Jurkat, Clone E6-1 (cell line): ENCODE measurements at places on chromosomes 3 and 15.

DNA sequence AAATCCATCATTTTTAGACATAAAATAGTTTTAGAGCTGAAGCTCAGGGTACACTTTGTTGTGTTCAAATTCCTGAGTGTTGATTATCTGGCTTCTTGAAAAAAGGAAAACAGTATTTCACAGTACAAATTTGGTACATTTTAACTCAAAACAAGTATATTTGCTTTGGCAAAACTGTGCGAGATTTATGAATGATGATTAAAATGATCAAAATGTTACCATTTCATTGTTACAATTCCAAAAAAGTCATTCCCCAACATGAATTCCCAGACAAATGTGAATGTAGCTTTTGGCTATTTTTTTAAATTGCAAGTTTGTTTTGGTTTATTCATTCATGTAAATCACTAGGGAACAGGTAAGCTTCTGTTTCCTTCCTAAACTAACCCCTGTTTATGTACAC is 347.4 kb upstream of the DCBLD2 start:
- no peak for DNase-seq

GRCh38 chr3:100358413-100358812 is 23.9 kb downstream of the NIT2 start:
- no peak for DNase-seq

GRCh38 chr15:92810418-92811138 is 89.5 kb upstream of the CHD2 start:
- DNase-seq, result no peak

DNA sequence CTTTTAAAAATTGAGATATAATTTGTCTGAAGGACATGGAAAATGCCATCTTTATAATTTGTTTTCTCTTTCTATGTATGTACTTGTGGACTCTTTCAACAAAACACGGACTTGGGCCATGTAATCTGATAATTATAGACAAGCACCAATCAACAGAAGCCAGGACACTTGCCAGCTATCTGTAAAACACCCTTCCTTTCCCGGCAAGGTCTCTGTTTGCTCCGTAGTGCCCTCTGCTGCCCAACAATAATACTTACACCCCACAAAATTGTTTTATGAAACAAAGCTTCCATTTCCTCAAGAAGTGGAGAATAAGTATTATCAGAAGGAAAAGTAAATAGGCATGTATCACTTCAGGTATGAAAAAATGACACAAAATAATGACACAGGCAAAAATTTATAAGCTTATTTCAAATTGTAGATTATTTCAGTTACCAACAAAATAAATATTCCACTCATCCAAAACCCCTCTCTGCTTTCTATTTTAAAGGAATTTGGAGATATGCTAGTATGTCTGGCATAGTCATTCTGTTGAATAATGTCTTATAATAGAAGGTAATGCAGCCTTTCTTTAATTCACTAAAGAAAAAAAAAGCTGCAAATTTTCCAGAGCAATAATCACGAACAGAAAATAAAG is 32.8 kb downstream of the MYH15 start:
- DNase-seq, result peak; percentile 55

DNA sequence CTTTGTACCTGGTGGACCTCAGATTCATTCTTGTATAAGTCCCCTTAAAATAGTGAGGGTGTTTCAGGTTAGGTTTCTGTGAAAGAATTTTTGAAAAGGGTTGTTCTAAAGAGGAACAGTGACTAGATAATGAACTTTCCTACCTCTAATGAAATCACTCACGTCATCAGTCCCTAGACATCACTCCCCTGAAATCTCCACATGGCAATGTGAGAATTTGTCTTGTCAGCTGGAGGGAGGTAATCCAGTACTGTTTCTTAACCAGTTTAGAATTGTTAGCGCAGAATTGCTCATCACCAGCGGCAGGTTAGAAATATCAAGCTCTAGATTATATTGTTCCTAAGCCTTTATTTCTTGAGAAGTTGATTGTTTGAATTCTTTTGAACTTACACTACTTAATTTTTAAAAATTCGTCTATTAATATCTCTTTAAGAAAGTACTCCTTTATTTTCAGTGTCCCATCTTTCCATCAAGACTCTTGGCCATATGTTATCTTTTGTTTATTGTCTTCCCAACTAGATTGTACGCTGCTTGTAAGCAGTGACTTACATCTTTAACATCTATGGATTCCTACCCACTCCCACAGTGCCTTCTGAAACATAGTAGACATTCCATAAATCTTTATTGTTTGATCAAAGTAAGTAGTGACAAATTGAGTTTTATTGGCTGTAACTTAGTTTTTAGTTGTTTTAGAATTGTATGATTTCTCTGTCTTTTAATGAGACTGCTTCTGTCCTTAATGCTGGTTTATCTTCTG is 52.8 kb downstream of the RASA2 start:
- DNase-seq, result no peak

DNA sequence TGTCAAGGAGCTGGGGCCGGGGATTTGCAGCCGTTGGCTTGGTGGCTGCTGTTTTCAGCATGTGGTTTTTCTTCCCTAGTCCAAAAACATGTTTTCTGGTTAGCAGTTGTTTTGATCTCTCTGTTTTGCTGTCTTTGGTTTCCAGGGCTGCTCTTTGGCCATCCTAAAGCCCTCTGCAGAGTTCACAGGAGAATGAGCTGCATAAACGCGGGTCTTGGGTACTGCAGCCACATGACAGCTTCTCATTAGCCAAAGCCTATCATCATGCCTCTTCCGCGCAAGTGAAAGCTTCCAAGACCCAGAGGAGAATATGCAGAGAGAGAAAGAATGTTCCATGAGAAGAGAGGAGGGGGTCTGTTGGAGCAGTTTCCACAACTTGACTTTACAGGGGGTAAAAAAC is 138.5 kb downstream of the NTRK3 start:
- no peak for DNase-seq

DNA sequence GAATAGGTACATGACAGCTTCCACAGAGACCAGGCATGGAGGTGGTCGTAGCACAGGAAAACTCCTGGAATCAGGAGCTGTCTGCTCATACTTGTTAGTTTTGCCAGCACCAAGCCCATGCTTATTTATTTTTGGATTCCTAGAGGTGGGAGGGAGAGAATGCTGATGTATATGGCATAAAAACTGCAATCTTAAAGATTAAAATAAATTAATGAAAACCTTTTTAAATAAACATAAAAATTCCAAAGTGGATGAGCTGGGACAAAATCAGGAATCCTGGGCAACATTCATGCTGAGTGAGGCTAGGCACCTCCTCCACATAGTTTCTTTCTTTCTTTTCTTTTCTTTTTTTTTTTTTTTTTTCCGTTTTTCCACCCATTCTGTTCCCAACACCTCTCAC is 14.3 kb upstream of the BCL6 start:
- DNase-seq, result no peak

- DNase-seq, result peak; percentile 19
These were observed 58.5 kb downstream of the ECT2 start for GRCh38 chr3:172808969-172809546.

DNA sequence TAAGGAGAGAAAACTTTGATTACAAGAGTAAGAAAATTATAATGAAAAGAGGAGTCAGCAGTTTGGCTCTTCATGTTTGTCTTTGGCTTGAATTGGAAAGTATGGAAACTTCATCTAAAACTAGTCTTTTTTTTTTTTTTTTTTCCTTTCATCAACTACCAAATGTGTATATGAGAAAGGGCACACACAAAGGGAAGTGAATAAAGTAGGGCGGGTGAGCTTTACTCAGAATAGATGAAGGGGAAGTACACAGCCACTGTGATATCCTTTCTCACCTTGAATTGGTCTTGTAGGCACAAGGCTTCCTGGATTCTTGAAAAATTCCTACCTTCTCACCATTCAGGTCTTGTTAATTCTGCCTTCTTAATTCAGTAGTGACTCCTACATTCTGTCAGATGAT is 652.3 kb upstream of the KCNMB2 start:
- no peak for DNase-seq

GRCh38 chr3:191528589-191528988 is 67.6 kb downstream of the PYDC2 start:
- no peak for DNase-seq

DNA sequence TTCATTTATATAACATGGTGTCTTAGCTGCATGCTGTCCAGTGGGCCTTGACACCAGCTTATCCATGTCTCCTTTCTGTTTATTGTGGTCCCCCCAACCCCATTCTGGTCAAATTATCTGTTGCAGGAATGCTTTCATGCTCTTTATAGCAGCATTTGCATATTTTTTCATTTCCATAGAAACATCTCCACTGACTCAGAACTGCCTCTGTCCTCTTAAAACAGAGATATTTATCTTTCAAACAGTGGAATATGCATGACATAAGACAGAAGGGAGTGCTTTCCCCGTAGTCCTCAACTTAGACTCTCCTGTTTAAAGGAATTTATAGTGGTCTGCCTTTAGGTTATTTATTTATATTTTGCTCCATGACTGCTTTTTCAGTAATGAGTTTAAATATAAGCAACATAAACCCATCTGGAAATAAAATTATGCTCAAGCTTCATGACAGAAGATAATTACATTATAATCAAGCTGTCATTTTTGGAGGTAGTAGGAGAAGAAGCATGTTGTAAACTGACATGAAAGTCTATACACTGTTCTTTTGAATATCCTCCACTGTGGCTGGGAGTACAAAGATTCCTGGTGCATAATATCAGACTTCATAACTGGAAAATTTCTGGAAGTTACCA is 179.5 kb upstream of the CD96 start:
- no peak for DNase-seq

DNA sequence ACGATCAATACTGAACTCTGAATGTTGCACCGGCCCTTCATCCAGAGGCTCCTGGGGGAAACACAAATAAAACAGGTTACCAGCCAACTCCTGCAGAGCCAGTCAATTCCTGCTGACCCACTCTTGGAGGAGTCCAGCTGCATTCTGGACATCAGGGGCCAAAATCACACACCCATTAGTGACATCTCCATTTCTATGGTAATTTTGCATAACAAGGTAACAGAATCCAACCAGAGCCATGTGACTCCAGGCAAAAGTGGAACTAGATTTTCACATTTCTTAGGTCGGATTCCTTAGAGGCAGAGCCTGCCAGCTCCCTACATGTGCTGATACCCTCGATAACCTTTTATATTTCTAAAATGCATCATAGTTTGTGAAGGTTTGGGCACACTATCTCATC is 119.2 kb upstream of the CTNNB1 start:
- no peak for DNase-seq

DNA sequence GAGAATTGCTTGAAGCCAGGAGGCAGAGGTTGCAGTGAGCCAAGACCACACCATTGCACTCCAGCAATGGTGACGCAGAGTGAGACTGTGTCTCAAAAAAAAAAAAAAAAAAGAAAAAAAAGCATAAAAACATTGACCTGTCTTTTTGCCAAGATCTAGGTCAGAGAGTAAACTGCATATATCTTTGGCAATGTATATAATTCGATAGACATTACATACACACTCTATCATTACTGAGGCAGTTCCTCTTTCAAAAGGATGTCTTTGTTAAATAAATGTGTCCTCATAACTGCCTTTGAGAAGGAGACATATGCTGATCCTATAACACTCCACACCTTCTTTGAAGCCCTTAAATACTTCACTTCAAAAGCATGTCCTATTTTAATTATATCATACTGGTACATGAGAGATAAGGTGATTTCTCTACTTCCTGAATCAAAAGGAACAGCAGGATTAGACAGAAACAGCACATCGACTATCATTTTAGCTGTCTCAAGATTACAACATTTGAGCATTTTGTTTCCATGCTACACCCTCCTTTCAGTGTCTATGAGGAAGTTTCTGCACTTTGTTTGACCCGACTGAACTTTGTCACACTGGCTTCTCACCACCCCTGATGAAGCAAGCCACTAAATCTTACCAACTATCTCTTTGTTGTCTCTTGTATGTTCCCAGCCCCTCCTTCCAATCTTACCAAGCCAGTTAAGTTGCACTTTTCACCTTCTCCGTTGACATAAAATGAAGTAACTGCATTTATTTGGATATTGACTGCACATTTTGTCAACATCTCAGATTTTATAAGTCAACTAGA is 335.8 kb downstream of the MECOM start:
- no peak for DNase-seq

GRCh38 chr15:58526647-58527192 is 94.9 kb downstream of the LIPC start:
- no peak for DNase-seq

DNA sequence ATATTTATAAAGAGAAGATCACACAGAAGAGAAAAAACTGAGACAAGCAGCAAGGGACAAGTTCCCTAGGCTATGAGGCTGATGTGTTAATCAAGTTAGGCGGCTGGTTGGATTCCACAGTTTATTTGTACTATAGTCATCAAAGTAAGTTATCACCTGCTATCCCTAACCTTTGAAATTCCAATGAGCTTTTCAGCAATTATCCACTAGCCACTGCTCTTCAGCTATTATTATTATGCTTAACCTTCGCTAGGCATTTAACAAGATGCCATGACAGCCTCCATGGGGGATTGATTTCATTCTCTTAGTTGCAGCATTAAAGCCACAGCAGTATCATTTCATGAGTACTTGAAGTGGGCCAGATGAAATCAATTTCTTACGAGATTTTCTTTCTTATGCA is 699.5 kb upstream of the NAALADL2 start:
- DNase-seq, result no peak

DNA sequence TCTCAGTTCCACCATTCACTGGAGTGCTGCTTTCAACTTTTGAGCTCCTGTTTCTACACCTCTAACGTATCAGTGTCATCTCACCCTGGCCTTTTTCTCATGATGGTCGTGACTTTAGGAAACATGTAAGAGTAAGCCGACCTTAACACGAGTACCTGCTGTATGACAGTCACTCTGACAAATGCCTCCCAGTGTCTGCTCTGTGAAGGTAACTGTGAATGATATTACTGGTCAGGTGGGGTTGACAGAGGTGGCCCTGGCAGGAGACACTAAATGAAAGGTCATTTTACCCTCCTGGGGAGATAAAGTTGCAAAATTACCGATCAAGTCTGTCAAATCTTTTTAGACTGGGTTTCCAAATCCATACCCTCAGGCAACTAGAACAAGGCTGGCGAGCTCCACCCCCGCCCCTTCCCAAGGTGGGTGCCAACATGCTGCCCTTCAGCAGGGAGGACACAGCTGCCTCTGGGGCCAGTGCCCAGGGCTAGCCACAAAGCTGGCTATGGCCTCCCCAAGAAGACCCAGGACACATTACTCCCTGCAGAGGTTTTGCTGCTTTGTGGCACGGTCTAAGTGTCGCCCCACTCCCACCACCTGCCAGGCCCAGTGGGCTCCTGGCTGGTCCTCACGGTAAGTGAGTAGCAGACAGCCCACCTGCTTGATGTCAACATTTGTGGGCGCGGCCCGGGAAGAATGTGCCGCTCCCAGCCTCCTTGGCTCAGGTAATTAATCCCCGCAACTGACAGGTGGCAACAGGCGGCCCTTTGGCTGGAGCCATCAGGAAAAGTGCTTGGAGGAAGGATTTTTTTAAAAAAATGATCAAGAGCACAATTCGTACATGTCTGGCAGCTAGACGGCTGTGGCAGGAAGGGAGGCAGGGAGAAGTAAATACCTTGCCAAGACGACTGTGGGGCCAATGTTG is 211.8 kb downstream of the TP63 start:
- DNase-seq, result no peak

- no peak for DNase-seq
These were observed 67.6 kb downstream of the GOLIM4 start for GRCh38 chr3:168028086-168028485.
